ENCODE measurements at places on chromosomes 12 and 14.
A peak's percentile ranks its signal among the peaks of the same experiment; 100 is the strongest.

DNA sequence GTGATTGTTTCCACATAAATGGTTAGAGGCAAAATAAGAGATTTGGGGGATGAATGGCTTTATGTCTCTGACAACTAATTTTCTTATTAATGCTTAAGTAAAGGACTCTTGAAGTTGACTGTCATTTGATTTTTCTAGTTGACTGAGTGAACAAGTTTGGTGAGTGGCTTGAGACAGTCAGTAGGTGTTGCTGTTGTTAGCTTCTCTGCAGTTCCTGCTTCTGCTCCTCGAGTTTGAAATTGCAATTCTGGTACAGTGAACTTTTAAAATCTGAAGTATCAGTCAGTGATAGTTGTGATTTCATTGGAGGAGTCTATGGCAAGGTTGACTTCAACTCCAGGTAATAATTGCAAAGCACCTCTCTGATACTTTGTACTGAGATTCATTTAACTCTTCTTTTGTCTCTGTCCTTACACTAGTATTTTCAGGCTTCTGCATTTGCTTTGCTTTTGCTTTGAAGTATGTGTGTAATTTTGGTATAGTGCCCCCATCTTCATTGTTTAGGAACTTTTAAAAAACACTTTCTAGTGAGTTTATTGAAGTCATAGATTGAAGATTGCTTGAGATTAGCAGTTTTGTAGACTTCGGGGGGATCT is 415.5 kb downstream of the PCNX1 start:
- no peak for DNase-seq

GRCh38 chr14:31677630-31678029 is 116.4 kb downstream of the NUBPL start:
- DNase-seq, result no peak

- DNase-seq, result no peak
Observed at GRCh38 chr12:78891646-78892353, 27.2 kb downstream of the SYT1 start.

GRCh38 chr12:1812650-1813302 is 7.6 kb upstream of the LRTM2 start:
- no peak for DNase-seq

GRCh38 chr14:91116913-91117588 is 3.2 kb downstream of the DGLUCY start:
- no peak for DNase-seq

GRCh38 chr12:8493084-8493483 is 20.2 kb upstream of the CLEC4D start:
- DNase-seq, result no peak

DNA sequence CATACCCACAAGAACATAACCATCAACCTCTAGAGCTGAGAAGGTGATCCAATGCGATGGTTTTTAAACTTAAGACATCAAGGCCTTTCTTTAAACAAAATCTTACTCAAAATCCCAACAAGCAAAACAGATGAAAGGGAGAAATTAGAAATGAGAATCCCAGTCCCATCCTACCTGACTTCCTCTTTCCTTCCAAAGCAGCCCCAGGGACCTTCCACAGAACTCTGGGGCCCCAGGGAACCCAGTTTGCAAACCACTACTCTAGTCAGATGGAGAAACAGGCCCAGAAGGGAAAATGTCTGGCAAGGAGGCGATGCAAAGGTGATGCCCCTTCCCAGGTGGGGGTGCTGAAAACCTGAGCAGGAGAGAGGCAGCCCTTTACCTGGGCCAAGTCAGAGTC is 29.0 kb upstream of the CMKLR1 start:
- DNase-seq, result no peak

DNA sequence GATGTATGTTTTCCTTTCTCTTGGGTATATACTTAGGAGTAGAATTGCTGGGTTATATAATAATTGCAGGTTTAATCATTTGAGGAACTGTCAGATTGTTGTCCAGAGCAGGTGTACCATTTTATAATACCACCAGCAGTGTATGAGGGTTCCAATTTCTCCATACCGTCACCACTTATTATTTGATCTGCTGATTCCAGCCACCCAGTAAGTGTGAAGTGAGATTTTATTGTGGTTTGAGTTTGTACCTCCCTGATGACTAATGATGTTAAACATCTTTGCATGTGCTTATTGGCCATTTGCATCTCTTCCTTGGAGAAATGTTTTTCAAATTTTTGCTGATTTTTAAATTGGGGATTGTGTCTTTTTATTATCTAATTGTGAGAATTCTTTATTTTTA is 15.1 kb downstream of the NCKAP5L start:
- no peak for DNase-seq

DNA sequence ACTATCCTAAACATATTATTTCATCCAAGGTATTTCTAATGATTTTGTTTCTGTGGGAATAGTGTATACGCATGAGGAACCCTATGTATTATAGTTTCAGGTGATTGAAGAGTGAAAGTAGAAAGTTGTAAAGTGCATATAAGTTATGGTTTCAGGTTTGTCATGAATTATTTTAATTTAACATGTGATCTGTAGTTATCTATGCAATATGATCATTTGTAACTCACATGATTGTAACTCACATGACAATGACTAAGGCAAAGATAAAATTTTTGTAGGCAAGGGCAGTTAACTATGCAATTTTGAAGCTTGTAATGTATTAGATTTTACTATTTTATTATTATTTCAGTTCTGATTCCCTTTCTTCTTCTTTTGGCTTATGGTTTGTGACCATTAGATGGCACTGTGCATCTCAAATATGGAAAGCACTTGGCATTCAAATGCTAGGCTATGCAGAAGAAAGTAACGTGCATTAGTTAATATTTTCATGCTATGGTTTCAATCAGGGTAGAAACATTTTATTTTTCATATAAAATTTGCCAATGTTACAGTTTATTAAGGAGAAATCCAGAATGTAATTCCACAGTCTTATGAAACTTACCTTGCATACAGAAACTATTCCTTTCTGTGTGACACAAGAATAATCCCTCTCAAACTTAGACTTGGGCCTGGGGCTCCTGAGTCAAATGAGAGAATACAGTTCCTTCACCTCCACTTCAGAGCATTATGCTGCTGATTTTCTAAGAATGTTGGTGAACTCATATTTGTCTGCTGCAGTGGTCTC is 15.8 kb upstream of the TMEM30B start:
- DNase-seq, result no peak

DNA sequence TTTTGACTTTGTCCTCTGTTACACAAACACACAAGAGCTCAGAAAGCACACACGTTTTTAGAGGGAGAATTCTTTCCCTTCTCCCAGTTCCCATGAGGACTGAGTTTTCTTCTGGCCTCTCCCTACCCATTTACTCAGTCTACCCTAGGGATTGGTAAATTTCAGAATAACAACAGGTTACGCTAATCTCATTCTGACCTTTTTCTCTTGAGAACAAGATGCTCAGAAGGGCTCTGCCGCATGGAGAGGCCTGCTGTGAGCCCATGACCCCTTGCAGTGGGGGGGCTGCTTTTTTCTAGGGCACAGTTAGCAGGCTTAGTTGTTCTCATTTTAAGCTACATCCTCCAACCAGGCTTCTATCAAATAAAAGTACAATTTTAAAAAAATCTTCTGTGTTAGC is 69.5 kb downstream of the GPR135 start:
- DNase-seq, result no peak

GRCh38 chr14:20469890-20470602 is 840 bp downstream of the PNP start:
- peak; percentile 51 for DNase-seq

DNA sequence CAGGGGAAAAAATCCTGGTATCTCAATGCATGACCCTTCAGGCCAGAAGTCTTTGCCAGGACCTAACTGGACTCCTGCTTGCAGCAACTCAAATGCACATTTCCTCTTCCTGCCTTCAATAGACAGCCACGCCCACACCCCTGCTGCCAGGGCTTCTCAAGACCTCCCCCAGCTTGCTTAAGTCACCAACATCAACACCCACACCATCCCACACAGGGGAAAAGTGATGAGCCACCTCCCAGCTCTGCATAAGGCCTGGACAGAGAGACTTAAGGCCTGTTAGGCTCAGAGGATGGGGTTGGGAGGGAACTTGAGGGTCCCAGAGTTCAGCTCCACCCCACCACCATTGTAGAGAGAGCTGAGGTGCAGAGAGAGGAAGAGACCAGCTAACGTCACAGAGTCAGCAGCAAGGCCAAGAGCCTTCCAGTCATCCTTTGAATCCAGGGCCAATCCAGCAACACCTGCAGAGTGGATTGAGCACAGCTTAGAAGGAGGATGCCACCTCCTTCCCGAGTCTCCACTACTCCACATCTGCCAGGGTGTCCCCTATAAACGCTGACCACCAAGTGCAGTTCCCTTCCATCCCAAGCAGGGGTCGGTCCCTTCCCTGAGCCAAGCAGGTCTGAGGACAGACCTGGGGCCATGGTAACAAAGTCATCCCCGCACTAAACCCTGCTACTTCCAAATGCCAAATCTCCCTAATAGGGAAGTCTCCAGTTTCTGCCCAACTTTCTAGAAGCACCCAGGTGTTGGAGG is 50.0 kb downstream of the KDM2B start:
- DNase-seq, result peak; percentile 52

DNA sequence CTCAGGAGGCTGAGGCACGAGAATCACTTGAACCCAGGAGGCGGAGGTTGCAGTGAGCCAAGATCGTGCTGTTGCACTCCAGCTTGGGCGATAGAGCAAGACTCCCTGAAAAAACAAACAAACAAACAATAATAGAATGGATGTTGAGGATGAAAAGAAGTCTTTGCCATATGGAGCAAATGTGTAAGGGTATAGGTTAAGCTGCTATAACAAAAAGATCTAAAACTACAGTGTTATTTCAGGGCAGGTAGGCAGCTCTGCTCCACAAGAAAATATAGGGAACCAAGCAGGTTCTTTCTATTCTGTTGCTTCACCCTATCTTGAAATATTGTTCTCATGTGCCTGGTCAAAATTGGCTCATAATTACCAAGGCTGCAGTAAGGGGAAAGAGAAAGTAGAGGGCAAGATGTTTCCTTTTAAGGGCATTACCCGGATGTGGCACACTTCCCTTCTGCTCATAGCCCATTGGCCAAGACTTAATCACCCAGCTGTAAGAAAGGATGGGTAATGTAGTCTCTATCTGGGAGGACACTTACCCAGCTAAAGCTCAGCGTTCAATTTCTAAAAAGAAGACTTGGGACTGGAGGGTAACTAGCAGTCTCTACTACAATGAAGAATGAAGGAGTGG is 23.5 kb downstream of the SDSL start:
- DNase-seq, result no peak

DNA sequence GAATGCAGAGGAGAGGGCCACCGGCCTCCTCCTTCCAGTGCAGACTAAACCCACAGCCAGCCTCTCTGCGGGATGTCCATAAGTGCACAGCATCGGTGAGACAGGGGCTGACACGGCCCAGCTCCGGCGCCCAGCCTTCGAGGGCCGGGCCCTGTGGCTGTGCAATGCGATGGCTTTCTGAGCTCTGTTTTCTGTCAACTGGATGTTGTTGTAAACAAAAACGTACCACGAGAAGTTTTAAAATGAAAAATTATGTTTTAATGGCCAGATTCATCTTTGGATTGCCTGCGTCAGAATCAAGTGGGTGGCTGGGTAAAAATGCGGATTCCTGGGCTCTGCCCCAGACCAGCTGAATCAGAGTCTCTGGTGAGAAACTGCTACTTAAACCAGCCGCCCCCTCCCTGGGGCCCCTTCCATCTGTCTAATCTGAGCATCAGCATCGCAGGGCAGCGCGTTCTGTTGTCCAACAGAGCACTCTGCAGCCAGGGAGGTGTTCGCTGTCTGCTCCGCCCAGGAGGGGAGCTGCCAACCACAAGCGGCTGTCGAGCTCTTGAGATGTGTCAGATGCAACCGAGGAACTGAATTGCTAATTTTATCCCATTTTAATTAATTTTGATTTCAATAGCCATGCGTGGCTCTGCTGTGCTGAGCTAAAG is 133.4 kb downstream of the RFLNA start:
- DNase-seq, result no peak

- no peak for DNase-seq
Observed at GRCh38 chr12:51669996-51670395, 79.0 kb downstream of the SCN8A start.

- DNase-seq, result no peak
Observed at GRCh38 chr12:109346920-109347319, 780 bp upstream of the MYO1H start.

DNA sequence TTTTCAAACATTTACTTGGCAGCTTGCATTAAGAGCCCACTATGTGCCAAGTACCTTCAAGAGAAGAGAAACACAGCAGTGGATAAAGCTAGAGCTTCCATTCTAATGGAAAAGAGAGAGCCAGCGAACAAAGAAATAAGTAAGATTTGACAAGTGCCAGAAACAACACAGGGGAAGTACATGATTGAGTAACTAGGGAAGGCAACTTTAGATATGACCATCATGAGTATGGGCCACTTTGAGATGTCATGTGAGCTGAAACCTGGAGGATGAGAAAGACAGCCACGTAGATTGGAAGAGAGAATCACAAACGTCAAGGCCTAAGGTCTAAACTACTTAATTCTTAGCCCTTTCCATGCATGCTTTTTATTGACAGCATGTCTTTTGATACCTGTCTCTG is 121.4 kb downstream of the ITPR2 start:
- no peak for DNase-seq

DNA sequence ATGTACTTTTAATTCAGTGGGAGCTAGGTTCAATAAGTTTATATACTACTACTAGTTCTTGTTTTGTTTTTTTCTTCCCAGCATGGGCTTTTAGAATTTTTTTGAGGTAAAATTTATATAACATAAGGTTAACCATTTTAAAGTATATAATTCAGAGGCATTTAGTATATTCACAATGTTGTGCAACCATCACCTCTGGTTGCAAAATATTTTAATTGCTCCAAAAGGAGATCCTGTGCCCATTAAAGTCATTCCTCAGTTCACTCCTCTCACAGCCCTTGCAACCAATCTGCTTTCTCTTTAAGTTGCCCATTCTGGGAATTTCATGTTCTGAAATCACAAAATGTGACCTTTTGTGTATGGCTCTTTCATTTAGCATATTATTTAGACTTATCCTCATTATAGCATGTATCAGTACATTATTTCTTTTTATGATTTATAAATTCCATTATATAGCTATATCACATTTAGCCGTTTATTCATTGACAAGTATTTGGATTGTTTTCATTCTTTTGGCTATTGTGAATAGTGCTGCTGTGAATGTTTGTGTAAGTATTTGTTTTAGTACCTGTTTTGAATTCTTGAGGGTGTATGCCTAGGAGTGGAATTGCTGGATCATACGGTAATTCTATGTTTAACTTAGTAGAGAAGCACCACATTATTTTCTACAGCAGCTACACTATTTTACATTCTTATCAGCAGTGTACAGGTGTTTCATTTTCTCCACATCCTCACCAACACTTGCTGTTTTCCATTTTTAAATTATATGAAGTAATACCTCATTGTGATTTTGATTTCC is 59.1 kb downstream of the ARHGAP5 start:
- no peak for DNase-seq

- no peak for DNase-seq
Observed at GRCh38 chr14:79040790-79041189, 870.6 kb downstream of the NRXN3 start.
